SW 1271 (cell line): ENCODE measurements at places on chromosomes 3 and 15.

GRCh38 chr3:195773956-195774537 is 37.7 kb downstream of the MUC4 start:
- no peak for DNase-seq

GRCh38 chr3:52227117-52227516 is 1.7 kb upstream of the TLR9 start:
- no peak for DNase-seq

- no peak for DNase-seq
These were observed 200.0 kb downstream of the RORA start for GRCh38 chr15:61029082-61029481.

DNA sequence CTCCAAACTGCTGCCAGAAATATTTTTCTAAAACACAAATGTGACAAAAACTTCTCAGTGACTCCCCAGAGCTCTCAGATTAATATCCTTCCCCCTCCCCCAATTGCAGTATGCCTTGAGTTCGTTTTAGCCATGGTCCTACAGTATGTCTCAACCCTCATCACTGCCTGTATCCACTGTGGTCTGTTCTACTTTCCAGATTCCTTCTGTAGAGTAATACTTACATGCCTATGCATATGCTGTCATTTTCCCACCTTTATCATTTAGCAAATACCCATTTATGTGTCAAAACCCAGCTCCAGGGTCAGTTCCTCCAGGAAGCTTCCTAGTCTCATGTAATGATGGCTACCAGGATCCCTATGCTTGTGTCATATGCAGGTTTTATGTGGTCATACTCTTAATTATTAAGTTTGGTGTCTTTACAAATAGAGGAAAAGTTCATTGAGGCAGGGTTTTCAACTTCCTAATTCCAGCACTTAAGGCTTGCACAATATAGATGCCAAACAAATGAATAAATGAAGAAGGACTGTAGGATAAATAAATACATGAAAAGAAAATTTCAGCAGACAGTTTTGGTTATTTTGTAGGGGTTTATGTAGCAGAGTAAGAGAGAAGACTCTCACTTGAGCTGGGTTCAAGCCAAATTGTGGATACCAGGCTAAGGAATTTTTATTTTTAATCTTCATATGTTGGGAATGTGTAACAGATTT is 170.8 kb downstream of the ALCAM start:
- DNase-seq = no peak

- no peak for DNase-seq
These were observed 160.6 kb upstream of the RAP2B start for GRCh38 chr3:153001210-153002078.

DNA sequence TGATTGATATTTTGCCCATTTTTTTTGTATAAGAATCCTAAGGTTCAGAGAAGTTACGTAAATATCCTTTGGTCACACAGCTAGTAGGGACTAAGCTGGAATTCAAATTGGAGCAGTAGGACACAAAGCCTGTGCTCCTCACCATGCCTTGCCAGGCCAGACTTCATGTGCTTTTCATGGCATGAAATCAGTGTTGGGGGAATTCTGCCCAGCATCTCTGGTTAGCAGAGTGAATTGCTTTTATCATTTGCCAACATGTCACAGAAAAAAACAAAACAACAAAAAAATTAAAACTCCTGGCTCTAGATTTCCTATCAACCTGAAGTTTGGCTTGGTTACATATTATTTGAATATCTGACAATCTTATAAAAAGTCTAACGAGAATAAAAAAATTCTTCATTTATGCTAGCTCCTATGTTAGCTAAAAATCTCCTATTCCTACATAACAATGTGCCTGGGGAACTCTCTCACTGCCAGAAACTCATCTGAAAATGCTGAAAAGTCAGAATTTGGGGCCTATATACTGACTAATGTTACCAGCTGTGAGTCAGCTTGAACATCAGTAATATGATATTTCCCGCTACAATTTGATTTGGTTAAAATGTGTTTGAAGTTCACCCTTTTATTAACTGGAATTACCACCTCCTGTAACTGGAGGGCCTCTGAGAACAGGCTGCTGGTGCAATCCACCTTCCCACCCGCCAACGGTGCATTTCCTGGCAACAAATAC is 141.7 kb downstream of the TIGIT start:
- DNase-seq = no peak

GRCh38 chr3:152276681-152277080 is 8.0 kb downstream of the MBNL1 start:
- no peak for DNase-seq

DNA sequence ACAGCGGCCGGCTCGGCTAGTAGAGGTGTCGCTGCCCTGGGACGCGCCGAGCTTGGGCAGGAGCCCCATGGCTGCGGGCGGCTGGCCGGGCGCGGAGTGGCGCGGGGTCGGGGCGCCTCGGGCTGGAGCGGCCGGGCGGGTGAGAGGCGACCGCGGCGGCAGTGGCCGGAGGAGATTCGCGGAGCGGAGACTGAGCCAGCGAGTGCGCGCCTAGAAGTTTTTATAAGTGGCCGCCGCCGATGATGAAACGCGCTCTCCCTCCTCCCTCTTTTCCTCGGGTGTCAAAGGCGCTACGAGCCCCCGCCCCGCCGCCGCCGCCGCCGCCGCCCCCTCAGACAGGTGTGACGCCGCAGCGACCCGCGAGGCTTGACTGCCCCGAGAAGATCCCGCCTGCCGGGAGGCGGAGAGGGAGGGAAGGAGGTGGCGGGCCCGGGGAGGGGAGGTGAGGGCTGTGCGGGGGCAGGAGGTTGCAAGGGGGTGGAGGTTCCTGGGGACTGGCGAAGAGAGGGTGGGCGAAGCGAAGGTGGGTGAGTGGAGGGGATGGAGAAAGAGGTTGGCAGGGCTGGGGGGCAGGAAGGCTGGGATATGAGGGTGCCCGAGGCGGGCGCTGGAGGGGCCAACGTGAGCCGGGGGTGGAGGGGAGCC is at the start of gene SLCO2A1:
SLCO2A1 (minus strand) TSS at position 192 of the 645 bp plus-strand sequence; CDS start at position 69, 123 bp downstream.
- DNase-seq = peak; percentile 14

DNA sequence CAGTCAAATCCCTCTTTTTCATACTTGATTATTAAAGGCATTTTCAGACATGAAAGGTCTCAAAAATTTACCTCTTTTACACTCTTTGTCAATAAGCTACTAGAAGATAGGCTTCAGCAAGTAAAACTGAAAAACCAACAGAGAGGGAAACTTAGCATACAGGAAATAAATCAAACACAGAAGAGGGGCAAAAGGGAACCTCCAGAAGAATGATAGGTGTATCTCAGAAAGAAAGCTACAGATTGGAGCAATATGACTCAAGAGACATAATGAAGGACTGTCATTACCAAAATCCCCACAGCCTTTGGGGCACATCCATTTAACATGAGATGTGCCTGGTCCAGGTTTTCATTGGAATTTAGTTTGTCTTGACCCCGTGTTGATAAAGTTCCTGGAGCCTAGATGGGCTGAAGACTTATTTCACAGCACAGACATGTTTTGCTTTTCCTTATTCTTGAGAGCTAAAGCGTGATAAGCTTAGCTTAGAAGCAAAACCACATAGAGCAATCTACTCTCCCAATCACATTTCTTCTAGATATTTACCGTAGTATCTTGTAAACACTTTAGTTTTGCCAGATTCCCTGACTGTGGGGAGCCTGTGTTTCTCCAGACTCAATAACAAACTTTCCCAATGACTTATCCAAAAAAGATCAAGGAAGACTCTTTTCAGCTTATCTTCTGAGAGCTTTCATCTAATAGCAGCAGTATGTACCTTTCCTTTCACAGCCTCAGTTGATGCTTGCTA is 11.7 kb downstream of the LRRFIP2 start:
- DNase-seq = no peak

DNA sequence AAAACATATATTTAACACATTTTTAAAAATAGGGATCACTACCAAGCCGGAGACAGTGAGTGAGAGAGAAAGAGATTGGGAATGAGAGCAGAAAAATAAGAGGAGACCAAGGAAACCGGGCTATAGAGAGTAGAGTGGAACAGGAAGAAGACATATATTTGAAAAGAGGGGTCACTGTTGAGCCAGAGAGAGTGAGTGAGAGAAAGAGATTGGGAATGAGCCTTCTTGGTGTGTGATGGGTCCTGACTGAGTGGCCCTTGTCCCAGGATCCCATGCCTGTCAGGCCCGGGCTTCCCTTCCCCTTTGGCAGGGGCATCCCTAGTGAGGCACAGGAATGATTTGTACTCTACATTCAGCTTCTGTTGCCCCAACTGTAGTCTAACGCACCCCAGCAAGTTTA is 646.6 kb downstream of the NTRK3 start:
- no peak for DNase-seq

DNA sequence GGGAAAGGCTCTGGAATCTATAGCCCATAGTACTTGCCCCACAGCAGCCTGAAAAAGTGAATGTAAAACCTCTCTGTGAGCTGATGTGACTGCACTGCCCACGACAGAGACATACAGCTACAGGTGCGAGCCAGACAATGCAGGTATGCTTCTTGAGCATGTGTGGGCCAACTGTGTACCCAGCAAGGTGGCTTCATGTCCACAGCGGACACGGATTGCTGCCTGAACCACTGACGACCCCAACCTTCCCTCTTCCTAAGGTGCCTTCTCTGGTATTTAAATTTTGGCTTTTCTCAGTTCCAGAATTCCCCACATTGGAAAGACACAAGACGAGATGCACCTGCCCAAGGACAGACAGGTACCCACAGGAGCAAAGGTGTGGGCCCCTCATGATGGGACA is 65.8 kb downstream of the SCN5A start:
- DNase-seq = no peak

DNA sequence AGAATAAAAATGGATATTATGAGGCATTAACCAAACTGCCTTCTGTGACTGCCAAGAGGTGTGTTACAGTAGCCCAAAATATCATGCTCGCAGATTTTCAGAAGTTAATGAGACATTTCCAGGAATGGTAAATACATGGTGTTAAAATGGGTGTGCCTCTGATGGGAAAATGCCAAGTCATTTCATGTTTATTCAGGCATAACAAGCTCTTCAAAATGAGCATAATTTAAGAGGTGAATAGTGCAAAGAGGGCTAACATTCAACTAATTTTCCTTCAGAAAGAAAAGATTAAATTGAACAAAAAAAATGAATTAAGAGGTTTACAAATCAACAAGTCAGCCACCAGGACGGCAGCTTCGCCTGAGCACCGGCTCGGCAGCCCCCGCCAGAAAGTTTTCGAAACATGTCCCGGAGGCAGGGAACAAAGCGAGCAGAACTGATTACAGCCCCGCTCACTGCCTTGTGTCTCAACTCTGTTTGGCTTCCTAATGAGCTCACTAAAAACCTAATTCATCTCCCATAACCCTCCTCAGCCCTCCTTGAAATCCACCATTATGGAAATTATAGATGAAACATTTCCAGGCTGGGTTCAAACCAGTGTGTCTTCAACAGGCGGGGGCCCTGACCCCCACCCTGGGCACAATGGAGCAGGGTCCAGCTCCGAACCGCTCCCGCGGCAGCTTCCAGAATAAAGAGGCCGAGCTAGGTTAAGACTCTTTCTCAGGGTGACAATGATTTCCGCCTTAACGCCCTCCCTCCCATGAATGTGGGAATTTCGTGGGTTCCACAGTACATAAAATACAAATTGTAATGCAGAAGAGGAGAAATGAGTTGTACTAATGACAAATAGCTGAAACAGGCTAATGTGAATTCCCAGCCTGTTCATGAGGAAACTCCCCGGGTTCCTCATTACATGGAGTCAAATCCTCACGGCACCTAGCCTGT is 43.9 kb downstream of the MEIS2 start:
- DNase-seq = no peak

DNA sequence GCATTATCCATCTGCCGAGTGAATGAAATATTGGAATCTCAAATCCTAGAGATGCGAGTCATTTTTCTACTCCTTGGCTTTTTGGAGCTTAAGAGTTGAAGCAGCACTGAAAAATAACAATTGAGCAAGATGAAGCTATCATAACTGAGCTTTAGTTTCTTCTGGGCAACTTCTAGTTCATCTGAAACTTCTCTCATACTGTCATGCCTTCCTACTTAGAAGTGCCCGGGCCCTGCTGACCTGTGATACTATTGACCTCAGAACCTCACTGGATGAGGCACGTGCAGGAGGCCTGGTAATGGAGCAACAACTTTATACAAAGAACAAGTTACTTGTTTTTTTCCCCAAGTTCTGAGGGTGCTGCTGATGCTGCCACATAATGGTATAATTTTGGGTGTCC is 48.5 kb upstream of the P3H2 start:
- no peak for DNase-seq

- DNase-seq = no peak
These were observed 193.3 kb upstream of the PROK2 start for GRCh38 chr3:71978150-71978721.

DNA sequence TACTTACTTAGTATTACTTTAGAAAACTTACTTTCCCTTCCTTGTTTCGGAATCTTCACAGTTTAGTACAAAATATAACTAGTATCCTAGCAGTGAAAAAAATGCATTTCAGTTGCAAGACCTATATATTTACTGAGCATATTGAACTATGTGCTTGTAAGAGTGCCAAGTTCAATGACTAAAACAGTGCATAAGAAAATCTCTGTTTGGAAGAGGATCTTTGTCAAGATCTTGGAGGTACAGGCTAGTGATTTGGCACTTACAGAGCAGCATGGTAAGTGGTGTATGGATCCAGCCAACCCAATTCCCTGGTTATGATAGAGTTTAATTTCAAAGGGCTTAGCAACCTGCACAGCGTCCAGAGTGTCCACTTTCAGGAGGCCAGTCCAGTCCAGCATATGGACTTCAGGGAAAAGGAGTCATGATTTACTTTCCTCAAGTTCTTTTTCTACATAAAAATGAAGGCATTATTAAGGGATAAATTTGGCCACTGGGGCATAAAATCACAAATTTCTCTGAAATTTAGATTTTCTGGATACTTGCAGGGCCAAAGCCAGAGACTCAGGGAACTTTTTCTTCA is 625.8 kb upstream of the BCHE start:
- DNase-seq = no peak

DNA sequence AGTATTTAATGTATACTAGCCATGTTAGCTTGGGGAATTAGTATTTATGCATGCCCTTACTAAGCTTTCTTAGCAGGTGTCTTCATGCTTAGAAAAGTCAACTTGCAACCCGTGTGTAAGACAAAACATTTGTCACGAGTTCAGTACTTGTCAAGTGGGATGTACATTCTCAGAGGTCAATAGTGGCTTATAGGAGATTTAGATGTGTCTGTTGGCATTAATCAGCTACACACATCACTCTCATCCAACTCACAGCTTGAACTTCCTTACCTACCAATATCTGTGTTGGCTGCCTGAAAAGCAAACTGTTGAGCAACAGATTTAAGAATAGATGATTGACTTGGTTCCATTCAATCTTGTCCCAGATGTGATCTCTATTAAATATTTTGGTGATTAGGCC is 109.5 kb downstream of the ROBO2 start:
- DNase-seq = no peak

- DNase-seq = no peak
These were observed 119.1 kb downstream of the ADCY5 start for GRCh38 chr3:123329636-123330340.

DNA sequence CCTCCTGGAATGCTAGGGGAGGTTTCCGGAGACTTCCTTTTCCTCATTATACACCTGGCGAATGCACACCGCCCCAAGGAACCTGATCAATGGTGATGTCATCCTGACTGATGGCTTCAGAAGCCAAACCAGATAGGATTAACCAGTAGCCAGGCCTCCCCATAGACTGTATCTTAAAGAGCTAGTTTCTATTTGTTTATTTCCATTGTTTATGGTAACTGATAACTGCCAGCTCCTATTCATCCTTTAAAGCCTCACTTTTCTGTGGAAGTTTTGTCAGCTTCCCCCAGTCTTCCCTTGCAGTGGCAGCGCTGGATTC is at the start of gene MKRN2OS:
MKRN2OS (minus strand) TSS at position 27 of the 319 bp plus-strand sequence. CDS start 35 bp downstream, outside the sequence.
- no peak for DNase-seq

- DNase-seq = no peak
These were observed 44.5 kb downstream of the STT3B start for GRCh38 chr3:31577232-31577631.

GRCh38 chr15:43251185-43251870 is 15.4 kb downstream of the TGM5 start:
- DNase-seq = no peak
